ENCODE measurements at places on chromosomes 12 and 14. TPM values are rescaled to one million over a fixed set of nuclear protein-coding genes. Genes with fewer than 3 reads are reported as not detected.

GRCh38 chr12:104747330-104747729, 210.8 kb downstream of the SLC41A2 start:
- DNase-seq = no peak

- DNase-seq = no peak
Observed at GRCh38 chr14:71050227-71050823, 143.1 kb downstream of the PCNX1 start.

Gene FOXG1
- not detected for total RNA-seq

- no peak for DNase-seq
Observed at GRCh38 chr14:99286761-99287160, 14.8 kb upstream of the BCL11B start.

Gene KCNA5
- total RNA-seq = 0.34 TPM

Gene ZNF219
- 41.1 TPM for total RNA-seq

Gene EML1
- total RNA-seq = 7.9 TPM

Gene MARCHF9
- 7.1 TPM for total RNA-seq

Gene CMA1
- not detected for total RNA-seq

DNA sequence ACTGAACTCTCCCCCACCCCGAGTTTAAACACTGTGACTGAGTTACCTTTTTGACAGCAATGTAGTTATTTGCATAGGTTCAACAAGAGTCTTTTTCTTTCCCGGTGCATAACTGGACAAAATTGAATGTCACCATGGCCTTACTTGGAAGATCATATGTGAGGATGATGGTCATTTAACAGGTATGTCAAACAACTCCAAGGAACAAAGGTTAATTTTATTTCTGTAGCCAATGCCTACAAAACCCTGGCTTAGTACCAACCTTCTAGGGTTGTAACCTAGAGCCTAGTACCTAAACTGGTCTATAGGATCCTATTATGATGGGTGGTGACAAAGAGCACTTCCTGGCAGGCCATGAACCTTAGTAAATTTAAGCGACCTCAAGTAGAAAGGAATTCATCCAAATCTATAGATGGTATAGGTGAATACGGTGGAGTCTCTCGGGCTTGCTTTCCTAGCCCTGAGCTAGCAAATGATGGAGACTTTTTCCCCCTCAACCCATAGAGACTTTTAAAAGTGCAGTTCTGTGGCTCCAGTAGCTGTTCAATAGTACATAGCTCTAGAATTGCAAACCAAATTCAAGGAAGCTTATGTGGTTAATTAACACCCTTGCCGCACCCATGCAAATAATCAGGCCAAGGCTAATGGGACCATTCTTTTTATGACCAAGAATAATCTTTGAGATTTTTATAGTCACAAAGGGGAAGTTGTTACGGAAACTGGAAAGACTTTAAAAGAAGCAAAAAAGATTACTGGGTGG, 89.0 kb downstream of the SLC38A1 start:
- DNase-seq = no peak

- no peak for DNase-seq
Observed at GRCh38 chr12:67937822-67938221, 51.4 kb upstream of the IFNG-AS1 start.

DNA sequence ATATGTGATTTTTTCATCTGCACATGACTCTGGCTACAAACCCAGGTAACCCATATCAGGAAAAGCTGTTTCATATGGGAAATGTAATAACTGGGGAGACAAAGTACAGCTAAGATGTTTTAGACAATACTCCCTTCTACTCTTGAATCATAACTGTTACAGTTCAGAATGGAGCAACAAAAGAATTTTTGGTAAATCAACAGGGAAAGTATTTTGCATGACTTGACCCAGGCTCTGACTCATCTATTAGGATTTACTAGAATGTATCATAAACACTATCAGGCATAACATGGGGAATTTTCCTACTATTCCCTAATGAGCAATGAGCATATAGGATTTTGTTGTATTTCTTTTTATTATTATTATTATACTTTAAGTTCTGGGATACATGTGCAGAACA, 553.0 kb downstream of the SLC16A7 start:
- no peak for DNase-seq

Gene PLEKHH1
- total RNA-seq = 4.8 TPM

GRCh38 chr14:65606460-65606859, 193.9 kb downstream of the FUT8 start:
- no peak for DNase-seq

DNA sequence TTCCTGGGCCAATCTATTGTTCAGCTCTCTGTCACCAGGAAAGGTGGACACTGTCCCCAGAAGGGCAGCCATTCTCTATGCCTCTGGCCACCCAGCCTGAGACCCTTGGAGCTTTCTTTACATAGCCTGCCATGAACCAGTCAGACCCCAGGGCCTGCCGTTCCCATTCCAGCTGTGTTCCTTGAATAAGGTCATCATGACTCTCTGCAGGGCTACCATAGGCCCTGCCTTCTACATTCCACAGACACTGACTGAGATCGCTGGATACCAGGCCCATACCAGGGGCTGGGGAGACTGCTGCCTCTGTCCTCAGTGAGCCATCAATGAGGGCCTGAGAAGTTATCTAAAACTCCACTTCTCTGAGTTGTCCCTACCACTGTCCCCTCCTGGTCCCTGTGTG, 75.5 kb downstream of the SYNE3 start:
- no peak for DNase-seq

- DNase-seq = no peak
Observed at GRCh38 chr12:108853426-108853825, 4.0 kb downstream of the SSH1 start.

GRCh38 chr14:75709207-75709812, 48.3 kb downstream of the TTLL5 start:
- peak; percentile 74 for DNase-seq

GRCh38 chr14:76149196-76149595, 2.5 kb upstream of the GPATCH2L start:
- DNase-seq = no peak

DNA sequence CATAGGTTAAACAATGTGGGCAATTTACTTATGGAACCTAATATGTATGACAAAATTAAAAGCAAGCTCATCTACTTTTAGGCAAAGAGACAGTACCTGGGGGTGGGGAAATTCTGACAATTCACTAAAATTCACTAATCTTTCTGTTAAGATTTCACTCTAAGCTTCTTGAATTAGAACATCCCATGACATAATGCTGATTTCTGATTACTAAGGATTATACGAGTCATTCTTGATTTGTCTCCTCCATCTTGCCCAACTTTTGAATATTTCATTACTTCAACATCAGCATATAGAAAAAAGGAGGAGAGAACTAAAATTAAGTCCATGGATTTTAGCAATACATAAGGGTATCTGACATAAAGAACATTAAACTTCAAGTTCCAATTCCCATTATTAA, 2.4 kb downstream of the CEP83 start:
- no peak for DNase-seq

- DNase-seq = no peak
Observed at GRCh38 chr14:48575772-48576171, 900.4 kb upstream of the MDGA2 start.

Gene INHBC
- not detected for total RNA-seq

Gene P2RX2
- total RNA-seq = not detected

DNA sequence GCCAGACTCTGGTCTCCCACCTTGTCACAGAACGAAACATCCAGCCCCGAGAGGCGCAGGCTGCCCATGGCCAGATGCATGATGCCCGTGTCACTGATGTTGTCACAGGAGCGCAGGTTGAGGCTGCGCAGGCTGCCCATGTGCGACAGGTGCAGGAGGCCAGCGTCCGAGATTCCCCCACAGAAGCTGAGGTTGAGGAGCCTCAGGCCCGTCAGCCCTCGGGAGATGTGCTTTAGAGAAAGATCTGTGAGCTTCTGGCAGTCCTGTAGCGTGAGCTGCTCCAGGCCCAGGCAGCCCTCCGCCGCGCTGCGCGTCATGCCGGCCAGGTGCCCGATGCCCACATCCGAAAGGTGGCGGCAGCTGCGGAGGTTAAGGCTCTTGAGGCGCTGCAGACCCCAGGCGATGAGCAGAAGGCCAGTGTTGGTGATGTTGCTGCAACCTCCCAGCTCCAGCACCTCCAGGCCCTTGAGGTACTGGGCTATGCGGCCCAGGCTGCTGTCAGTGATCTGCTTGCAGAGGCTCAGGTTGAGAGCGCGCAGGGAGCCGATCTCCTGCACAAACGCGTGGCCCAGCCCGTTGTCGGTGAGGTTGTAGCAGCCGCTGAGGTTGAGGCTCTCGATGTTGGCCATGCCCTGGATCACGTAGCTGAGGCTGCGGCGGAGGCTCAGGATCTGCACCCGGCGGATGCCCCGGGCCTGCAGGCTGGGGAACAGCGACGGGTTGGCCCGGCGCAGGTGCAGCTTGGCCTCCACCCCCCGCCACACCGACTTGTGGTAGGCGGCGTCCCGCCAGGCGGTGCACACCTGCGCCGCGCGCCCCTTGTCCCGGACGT, 991 bp downstream of the FBXL14 start:
- no peak for DNase-seq

Gene SOAT2
- total RNA-seq = not detected

DNA sequence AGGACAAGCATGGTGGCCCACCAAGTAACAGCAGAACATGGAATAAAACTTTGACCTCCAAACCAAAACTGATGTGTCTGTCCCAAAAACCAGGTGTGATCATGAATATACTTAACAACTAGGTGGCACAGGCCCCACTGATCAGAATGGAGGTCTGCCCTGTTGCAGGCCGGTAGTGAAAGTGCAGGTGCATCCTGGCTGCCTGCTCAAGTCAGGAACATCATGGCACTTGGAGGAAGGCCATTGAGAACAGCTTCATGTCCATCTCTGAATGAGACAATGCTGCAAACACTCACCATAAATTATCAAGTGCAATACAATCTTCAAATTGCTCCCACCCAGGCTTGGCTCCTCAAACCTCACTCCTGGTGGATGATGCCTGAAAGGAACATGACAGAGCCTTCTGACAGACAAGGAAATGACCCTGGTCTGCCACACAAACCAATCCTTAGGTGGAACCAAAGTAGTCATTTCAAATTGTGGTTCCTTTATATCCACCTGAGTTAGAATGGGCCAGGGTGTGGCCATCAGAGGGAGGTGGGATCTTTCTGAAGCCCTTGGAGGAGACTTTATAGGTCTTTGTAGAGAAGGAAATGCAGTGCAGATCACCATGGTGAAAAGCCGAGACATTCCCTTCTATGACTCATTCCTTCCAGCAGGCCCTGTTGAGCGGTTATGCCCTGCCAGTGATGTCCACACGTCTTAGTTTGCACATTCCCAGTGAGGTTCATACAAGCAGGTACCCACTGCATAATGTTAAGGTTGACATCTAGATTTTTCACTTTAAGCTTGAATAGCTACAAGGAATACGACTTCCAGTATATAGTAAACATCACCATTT, 36.0 kb downstream of the EGLN3 start:
- DNase-seq = no peak

DNA sequence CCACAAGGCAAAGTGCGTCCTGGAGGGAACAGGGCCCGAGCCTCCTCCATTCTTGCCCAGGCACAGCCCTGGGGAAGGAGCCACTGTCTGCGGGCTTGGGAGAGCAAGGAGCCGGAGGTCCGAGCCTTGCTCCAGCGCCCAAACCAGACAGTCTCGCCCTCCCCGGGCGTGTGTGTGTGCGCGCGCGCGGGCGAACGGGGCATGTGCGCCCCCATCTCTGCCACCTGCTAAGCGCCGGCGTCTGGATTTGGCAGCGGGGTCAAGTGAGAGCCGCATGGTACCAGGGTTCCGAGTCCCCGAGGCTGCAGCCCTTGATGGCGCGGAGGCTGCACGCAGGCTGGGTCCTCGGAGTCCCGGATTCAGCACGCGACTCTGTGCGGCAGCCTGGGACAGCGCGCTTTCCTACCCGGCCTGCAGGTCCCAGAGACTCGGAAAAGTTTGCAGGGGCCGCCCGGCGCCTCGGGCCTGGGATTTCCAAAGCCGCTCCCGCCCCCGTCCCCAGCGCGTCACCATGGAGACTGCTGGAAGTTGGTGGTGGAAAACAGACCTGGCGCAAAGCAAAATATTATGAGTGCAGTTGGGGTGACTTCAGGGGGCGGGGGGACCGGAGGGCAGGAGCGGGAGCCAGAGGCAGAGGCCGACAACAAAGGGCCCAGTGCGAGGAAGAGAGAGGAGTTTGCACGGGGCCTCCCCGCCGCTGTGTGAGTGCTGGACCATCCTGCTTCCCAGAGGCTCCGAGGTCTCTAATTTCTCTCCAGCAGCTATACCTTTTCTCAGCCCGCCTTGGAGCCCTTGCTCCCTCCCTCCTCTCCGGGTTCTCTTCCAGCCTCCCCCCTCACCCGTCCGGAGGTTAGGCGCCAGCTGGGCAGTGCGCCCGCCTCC, 4.2 kb downstream of the RFX4 start:
- DNase-seq = no peak

GRCh38 chr12:18432206-18432605, 170.9 kb downstream of the PIK3C2G start:
- no peak for DNase-seq

DNA sequence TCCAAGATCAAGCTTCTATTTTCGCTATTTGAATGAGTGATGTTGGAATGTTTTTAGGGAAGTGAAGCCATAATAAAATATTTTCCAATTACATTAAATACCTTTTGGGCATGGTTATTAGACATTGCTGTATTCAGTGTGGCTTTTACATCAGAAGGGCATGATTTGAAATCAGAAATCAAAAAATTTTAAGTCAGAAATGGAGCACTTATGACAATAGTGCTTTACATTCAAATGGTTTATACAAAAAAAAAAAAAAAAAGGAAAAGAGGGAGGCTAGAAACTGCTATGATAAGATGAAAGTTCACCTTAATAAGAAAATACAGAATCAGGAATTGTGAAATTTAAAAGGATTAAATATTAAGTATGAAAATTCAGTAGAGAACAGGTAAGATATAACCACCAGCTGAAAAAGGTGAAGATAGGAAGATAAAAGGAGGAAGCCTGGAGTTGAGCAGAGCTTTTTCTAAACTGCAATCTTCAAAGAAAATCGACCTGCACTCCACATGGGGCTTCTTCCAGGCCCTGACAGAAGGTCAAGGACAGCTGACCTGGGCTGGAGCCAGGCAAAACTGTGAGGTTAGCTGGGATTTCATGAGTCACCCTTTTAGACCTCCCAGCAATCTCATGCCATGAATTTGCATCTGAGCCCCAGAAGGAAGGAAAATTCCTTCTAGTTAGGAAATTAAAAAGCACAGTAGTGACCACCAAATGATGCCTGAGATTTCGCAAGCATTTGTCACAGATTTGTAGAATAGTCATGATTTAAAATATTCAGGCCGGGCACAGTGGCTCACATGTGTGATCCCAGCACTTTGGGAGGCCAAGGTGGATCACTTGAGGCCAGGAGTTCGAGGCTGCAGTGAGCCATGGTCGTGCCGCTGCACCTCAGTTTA, 23.4 kb upstream of the BMP4 start:
- peak; percentile 63 for DNase-seq

Gene ANO2
- total RNA-seq = 5.9 TPM

DNA sequence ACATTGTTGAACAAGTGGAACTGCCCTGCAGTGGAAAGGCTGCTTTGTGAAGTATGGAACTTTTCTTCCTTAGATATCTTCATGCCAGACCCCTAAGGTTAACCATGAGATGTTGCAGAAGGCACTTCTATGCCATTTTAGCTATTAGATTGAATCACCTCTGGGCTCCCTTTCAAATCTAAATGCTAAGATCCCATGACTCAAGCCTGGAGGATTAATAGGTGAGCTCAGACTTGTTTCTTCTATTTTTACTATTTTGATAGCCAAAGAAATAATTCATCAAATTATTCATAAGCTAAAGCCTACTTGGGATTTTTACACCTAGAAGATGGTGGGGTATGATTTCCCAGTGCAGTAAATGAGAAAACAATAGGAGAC, 64.3 kb downstream of the DAD1 start:
- DNase-seq = no peak

Gene SERPINA9
- not detected for total RNA-seq

Measured in ovary (tissue), 10 donors.